CD4-positive, alpha-beta T cell (primary cell): ENCODE measurements at places on chromosomes 1 and 21. TPM values are rescaled to one million over a fixed set of nuclear protein-coding genes. Genes with fewer than 3 reads are reported as not detected.

Gene VHLL
- total RNA-seq, result not detected

Gene SASS6
- 1.7 TPM for total RNA-seq

Gene SPRR1A
- not detected for total RNA-seq

Gene HTR6
- total RNA-seq, result 2.2 TPM

Gene SLC44A3
- 0.27 TPM for total RNA-seq

Gene CNR2
- not detected for total RNA-seq

Gene S100A16
- not detected for total RNA-seq

Gene SWT1
- 5.3 TPM for total RNA-seq

- no peak overlapping the region for H3K4me3 ChIP-seq
- DNase-seq, result no peak
- H3K4me1 ChIP-seq, result peaks cover 6% of the 10 kb centered on the region
These were observed 10.4 kb downstream of the IBA57 start for GRCh38 chr1:228176024-228176395.

GRCh38 chr1:102191723-102192122 lies 195.0 kb upstream of the OLFM3 start:
- H3K27ac ChIP-seq, result no peak overlapping the region
- DNase-seq, result no peak
- no peaks in the 10 kb centered on the region for H3K36me3 ChIP-seq
- no peaks in the 10 kb centered on the region for H3K27me3 ChIP-seq
- H3K4me3 ChIP-seq, result no peak overlapping the region

- no peak overlapping the region for H3K27ac ChIP-seq
- no peaks in the 10 kb centered on the region for H3K4me1 ChIP-seq
- peaks cover 3% of the 10 kb centered on the region for H3K27me3 ChIP-seq
These were observed 39.6 kb downstream of the NUF2 start for GRCh38 chr1:163361123-163361934.

- peaks cover 23% of the 10 kb centered on the region for H3K36me3 ChIP-seq
- H3K4me1 ChIP-seq, result no peaks in the 10 kb centered on the region
- H3K27me3 ChIP-seq, result no peaks in the 10 kb centered on the region
- H3K4me3 ChIP-seq, result no peak overlapping the region
These were observed 70.2 kb downstream of the COP1 start for GRCh38 chr1:176136891-176137290.

- no peaks in the 10 kb centered on the region for H3K36me3 ChIP-seq
- no peaks in the 10 kb centered on the region for H3K4me1 ChIP-seq
- no peak overlapping the region for H3K27ac ChIP-seq
- H3K27me3 ChIP-seq, result no peaks in the 10 kb centered on the region
- no peak for DNase-seq
- H3K4me3 ChIP-seq, result no peak overlapping the region
These were observed 114.4 kb downstream of the KCNT2 start for GRCh38 chr1:196493881-196494280.

GRCh38 chr1:95561346-95561745 lies 327.3 kb downstream of the RWDD3 start:
- no peaks in the 10 kb centered on the region for H3K36me3 ChIP-seq
- H3K4me3 ChIP-seq, result no peak overlapping the region
- H3K4me1 ChIP-seq, result no peaks in the 10 kb centered on the region
- H3K27ac ChIP-seq, result no peak overlapping the region

DNA sequence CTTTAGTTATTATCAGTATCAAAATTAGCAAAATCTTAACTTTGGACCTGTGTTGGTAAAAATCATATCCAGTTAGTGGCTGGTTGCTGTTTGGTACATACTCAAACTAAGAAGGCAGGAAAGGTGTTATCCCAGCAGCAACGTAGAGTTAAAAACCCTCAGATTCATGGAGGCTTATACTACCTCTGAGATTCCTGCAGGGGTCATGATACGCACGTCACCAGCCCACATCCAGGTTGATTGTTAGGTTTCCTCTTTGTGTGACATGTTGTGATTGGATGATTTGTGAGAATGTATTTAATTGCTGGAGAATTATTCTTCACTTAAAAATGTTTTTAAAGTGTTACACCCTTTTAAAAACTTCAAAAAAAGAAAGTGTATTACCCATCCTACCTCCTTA lies 423.3 kb upstream of the ADGRL2 start:
- H3K27ac ChIP-seq, result no peak overlapping the region
- H3K4me1 ChIP-seq, result no peaks in the 10 kb centered on the region
- no peak overlapping the region for H3K4me3 ChIP-seq
- no peaks in the 10 kb centered on the region for H3K27me3 ChIP-seq
- H3K36me3 ChIP-seq, result no peaks in the 10 kb centered on the region
- DNase-seq, result no peak

GRCh38 chr1:153627715-153628626 lies at the start of gene S100A1:
TSS of gene S100A1 (plus strand) at chr1:153628434. CDS start at chr1:153630522, 2,088 bp downstream.
- no peaks in the 10 kb centered on the region for H3K27me3 ChIP-seq
- H3K4me1 ChIP-seq, result peaks cover 6% of the 10 kb centered on the region
- H3K36me3 ChIP-seq, result no peaks in the 10 kb centered on the region
- H3K27ac ChIP-seq, result no peak within 1 kb of the TSS
- no peak for DNase-seq

- H3K27ac ChIP-seq, result no peak overlapping the region
- no peak for DNase-seq
- peaks cover 2% of the 10 kb centered on the region for H3K27me3 ChIP-seq
- H3K36me3 ChIP-seq, result no peaks in the 10 kb centered on the region
These were observed 6.1 kb downstream of the FAM3B start for GRCh38 chr21:41322496-41323382.

DNA sequence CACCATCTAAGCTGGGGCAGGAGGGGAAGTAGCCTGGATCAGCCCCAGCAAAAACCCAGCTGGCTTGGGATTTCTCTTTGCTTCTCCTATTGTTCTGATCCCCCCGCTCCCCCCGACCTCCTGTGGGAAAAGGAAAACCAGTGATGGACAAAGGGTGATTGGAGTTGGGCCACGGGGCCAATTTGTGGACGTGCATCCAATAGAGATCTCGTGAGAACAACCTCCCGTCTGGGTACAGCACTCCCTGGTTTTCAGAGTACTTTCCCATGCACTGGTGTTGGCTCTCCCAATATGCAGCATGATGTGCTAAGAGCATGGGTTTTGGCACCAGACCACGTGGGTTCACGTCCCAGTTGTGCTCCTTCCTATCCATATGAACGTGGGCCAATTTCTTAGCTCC lies 9.0 kb downstream of the BLACAT1 start:
- H3K4me1 ChIP-seq, result peaks cover 12% of the 10 kb centered on the region
- peaks cover 6% of the 10 kb centered on the region for H3K27me3 ChIP-seq
- H3K4me3 ChIP-seq, result no peak overlapping the region

DNA sequence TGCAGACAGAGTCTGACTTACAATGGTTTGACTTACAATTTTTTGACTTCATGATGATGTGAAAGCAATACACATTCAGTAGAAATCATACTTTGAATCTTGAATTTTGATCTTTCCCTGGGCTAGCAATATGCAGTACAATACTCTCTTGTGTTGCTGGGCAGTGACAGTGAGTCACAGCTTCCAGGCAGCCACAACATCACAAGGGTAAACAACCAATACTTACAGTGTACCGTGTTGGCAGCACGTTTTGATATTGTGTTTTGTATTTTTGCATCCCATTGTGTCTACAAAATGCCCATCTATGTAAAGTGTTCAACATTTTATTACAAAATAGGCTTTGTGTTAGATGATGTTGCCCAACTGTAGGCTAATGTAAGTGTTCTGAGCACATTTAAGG lies 150.9 kb downstream of the NTMT2 start:
- H3K27ac ChIP-seq, result no peak overlapping the region
- no peaks in the 10 kb centered on the region for H3K27me3 ChIP-seq
- H3K4me1 ChIP-seq, result no peaks in the 10 kb centered on the region
- no peak overlapping the region for H3K4me3 ChIP-seq
- no peaks in the 10 kb centered on the region for H3K36me3 ChIP-seq

- H3K4me3 ChIP-seq, result no peak overlapping the region
- no peaks in the 10 kb centered on the region for H3K36me3 ChIP-seq
- no peak for DNase-seq
- no peaks in the 10 kb centered on the region for H3K27me3 ChIP-seq
- peaks cover 17% of the 10 kb centered on the region for H3K4me1 ChIP-seq
- no peak overlapping the region for H3K27ac ChIP-seq
These were observed 2.1 kb upstream of the GNG5 start for GRCh38 chr1:84508510-84508909.

- H3K4me3 ChIP-seq, result no peak overlapping the region
- H3K36me3 ChIP-seq, result peaks cover 51% of the 10 kb centered on the region
- H3K4me1 ChIP-seq, result peaks cover 62% of the 10 kb centered on the region
These were observed 3.2 kb downstream of the PLEKHO1 start for GRCh38 chr1:150152772-150153456.

- no peak overlapping the region for H3K27ac ChIP-seq
- H3K4me3 ChIP-seq, result no peak overlapping the region
- H3K36me3 ChIP-seq, result no peaks in the 10 kb centered on the region
These were observed 27.2 kb downstream of the NUAK2 start for GRCh38 chr1:205294175-205294917.
